ENCODE measurements at places on chromosomes 12 and 14.

- DNase-seq = no peak
These were observed 8.0 kb downstream of the OAS2 start for GRCh38 chr12:112986291-112986800.

GRCh38 chr14:65560340-65561027, 148.0 kb downstream of the FUT8 start:
- no peak for DNase-seq

DNA sequence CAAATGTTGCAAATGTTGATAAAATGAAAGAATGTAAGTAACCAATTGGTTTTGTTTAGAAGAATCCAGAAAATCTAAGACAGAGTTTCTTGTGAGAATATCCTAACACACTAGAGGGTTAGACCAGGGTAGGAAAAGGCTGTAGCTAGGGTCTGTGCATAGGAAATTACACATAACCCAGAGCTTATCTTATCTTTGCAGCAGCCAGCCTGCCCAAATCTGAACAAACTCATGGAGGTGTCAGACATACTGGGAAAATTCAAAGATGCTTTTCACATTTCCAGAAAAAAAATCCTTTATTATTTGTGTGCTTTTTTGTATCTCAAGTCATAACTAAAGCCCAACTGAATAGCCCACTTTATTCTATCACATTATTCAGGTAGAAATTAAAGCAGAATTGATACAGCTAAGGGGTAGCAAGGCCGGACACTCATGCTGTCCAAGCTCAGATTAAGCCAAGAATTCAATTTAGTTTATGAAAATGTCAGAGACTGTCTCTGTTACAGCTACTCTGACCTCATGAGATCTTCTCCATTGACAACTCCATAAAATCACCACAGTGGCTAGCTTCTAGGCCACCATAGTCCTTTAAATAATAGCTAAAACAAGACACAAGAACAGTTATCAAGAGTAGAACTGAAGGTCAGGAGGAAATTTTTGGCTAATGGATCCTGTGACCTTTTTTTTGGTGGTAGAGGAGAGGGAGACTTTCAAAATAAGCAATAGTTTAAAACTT, 169.6 kb upstream of the RASSF8 start:
- no peak for DNase-seq

DNA sequence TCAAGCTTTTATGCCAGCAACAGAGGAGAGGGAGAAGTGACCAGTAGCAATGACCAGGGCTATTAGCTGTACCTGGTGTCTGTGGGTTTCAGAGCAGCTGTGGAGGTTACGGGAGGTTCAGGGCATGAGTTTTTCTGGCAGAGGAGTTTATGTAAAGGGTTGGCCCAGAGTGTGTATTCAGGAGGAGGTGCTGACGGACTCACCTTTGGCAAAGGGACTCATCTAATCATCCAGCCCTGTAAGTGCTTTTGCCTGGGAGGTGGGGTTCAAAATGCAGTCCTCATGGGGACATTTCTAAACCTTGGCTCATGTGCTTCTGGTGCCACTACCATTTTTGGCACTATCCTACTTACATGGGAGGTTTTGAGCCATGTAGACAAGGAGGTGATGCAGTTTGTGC, 95.3 kb downstream of the DAD1 start:
- no peak for DNase-seq

DNA sequence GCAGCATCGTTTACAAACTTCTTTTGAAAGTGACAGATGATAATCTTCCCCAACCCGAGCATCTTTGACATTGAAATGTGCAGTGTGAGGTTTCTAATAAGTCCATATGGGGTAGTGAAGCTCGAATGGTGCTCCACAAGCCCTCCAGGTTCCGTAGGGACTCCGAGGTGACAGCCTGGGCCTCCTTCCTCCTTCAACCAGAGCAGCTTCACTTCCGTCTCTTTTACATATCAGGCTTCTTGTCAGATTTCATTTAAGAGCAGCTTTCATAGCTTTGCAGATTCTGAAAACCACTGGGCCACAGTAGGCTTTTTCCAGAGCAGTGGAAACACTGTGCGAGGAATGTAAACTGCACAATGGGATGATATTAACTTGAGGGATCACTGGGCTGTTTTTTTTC, 103.6 kb upstream of the CPM start:
- no peak for DNase-seq

DNA sequence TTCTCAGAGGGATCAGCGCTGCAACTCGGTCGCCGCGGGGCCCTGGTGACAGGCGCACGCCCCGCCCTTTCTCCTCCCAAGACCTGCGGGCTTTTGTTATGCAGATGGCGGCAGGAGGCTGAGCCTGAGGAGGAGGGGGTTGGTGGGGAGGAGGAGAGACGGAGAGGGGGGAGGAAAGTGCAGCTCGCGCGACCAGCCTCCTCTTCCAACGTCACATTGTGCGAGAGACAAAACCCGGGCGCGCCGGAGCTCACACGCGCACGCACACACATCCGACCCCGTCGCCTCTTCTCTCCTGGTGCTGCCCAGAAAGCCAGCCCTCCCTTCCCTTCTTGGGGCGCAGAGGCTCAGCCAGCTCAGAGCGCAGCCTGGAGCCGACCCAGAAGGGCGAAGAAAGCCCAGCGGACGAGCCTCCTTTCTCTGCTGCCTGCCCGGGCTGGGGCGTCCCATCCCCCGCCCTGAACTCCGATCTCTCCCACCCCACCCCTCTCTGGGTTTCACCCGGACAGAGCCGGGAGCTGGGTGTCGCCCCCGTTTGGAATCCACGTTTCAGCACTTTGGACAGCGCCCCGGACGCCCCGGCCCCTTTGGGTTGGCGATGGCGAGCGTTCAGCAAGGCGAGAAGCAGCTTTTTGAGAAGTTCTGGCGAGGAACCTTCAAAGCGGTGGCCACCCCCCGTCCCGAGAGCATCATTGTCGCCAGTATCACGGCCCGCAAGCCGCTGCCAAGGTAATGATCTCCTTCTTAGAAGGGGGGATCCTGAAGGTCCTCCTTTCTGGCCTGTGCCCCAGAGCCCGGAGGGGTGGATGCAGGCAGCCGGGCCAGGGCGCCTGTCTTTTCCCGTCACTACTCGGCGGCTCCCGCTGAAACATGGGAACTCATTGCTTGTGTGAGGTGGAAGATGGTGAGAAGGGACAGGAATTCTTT, at the start of gene SRRM4:
Gene SRRM4 (plus strand): TSS at position 257 of the 927 bp plus-strand sequence. CDS start 342 bp downstream, at position 599.
- DNase-seq = no peak

DNA sequence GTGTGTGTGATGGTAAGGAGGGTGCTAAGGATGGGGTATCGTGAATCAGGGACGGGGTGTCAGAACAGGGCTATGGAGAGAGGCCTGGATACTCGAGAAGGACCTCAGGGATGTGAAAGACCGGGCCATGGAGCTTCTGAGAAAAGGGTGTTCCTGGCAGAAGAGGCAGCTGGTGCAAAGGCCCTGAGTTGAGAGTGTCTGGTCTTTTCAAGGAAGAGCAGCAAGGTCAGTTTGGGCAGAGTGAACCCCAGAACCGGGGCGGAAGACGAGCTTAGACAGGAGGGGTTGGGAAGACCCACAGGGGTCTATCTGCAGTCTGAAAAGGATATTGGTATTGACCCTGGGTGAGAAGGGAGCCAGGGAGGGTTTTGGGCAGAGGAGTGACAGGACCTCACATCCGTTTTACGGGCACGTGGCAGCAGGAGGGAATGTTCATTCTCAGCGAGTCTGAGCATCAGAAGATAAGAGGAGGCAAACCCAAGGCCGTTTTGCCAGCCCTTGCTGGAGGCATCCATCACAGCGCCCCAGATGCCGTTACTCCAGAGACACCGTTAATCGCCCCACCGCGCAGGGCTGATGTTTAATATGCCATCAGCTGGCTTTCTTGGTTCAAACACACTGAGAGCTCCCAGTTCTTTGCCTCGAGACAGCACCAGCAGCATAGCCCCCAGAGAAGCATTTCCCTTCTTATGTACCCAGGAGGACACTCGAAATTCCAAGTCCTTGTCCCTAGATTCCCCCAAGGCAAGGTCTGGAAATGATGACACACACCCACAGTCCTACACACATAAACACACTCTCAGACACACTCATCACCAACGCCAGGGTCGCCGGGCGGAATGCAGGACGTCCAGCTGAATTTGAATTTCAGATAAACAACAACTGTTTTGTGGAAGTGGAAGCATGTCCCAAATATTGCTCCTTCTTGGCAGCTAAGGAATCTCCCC, 41.4 kb upstream of the EML1 start:
- peak; percentile 92 for DNase-seq

DNA sequence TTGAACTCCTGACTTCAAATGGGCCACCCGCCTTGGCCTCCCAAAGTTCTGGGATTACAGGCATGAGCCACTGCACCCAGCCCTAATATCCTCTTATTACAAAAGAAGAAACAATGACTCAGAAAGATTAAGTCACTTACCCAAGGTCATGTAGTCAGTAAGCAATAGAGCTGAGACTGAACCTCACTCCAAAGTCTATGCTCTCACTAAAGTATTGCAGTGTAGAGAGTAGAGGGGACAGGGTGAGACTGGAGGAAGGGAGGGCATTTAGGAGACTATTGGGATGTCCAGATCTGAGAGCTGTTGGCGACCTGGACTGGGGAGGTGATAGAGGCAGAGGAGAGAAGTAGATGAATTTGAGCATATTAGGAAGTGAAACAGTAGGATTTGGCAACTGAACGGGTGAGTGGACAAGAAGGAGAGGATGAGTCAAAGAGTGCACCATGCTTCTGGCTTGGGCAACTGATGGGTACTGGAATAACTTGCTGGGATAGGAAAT, 11.8 kb downstream of the P2RX7 start:
- no peak for DNase-seq

- no peak for DNase-seq
These were observed 466 bp downstream of the SAV1 start for GRCh38 chr14:50667684-50667995.

DNA sequence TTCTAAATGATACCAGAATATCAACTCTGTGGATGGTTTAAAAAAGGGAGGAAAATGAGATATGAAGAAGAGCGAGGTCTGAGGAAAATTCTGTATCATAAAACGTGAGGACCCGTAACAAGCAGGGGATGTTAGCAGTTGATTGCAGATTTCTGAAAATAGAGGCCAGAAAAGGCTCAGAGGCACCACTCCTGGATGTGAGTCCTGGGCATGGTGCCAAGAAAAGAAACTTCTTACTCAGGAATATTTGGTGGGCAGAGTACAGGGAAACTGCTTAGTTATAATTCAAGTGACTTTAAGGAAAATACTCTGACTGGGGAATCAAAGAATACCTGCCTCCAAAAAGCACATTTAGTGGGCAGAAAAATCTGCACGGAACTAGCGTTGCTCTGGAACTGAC, 85.5 kb downstream of the PRICKLE1 start:
- DNase-seq = no peak

DNA sequence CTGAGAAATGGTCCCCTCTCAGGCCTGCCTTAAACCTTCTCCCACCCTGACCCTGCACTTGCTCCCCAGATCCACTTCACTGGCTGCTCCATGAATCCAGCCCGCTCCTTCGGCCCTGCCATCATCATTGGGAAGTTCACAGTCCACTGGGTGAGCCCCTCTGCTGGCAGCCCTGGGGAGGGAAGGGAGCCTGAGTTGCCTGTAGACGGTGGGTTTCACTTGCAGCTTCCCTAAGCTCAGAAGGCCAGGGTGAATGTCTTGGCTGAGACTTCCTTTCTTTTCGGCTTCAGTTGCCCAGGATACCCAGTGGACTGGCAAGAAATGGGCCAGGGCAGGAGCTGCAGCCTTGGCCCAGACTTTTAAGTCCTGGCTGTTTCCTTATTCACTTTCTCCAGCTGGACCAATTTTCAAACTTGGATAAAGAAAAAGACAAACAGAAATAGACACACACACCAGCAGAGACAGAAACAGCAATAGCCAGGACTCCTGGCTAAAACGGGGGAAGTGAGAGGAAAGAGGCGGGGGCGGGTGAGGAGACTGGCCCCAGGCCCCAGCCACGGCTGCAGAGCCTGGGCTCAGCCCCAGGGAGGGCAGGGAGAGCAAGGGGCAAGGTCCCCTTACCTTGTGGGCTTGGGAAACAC, 2.0 kb downstream of the AQP6 start:
- no peak for DNase-seq

- peak; percentile 48 for DNase-seq
These were observed 2.8 kb upstream of the CDKL1 start for GRCh38 chr14:50399251-50400032.

DNA sequence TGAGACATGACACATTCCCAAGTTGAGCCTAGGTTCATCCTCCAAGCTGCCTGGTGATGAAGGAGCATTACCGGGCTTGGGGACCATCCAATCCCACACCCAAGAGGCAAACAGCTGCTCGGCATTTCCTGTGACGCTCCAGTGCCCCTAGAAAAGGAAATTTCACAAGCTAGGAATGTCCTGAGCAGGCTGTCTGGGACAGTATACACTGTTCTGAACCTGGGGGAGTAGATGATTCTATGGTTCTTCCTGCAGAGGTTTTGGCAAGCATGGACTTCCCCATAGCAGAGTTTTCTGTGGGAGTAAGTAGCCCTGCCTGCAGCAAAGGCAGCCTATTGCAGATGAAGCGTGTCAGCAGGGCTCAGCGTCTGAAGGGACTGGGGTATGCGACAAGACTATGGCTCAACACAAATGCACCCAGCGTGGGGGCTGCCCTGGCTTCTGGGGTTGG, 47.4 kb upstream of the SRSF5 start:
- DNase-seq = no peak

DNA sequence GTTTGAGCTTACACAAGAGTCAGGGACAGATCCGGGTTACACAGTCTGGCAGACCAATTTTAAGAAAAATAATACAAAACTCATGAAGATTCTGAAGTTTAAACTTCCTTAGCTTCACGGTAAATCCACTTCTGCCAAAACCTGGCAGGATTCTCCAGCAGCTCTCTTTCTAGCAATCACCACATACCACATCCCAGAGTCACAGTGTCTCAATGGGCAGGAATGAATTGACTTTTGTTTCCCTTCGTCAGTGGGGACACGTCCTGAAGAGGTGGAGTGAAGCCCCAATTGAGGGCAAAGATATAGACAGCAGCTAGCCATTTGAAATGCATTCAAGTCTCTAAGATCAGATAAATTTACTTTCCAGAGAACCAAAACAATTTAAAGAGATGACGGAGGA, 117.1 kb upstream of the ARHGAP5 start:
- DNase-seq = no peak

DNA sequence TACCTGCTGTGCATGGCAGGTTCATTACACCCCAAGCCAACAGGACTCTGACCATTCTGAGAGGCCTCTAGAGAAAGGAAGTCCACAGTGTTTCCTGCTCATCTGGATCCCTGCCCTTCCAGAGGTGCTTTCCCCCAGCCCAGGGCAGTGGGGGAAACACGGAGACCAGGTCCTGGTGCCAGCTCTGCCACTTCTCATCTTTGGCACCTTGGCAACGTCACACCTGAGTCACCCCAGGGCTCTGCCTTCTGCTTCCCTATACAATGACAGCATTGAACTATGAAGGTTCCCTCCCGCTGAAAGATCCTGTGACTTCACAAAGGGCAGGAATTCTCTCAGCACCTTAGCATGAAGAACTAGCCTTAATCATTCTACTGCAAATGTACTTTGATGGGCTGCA, 74.9 kb downstream of the ANO2 start:
- no peak for DNase-seq

- DNase-seq = no peak
These were observed 603 bp upstream of the LRR1 start for GRCh38 chr14:49598189-49598484.

- DNase-seq = no peak
These were observed 76.7 kb downstream of the TTC8 start for GRCh38 chr14:88901189-88901588.

Measured in SJSA1 (cell line).